ENCODE measurements at places on chromosomes 5 and 9.
A peak's percentile ranks its signal among the peaks of the same experiment; 100 is the strongest.

DNA sequence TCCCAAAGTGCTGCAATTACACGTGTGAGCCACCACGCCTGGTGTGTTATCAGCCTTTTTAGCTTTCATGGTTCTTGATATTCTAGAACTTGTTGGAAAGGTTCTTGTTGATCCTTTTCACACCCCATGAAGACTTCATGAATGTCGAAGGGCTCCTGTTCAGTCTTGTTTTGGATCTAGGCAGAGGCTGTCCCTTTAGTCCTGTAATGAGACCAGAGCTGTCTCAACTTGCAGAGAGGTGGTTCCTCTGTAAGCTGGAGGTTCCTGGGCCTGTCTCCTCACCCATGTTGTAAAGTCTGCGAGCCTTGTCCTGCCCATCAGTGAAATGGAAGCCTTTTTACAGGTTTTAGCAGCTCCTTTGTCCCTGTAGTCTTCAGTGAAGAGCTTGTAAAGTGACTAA lies 38.2 kb downstream of the PRRC2B start:
- no peak for DNase-seq

DNA sequence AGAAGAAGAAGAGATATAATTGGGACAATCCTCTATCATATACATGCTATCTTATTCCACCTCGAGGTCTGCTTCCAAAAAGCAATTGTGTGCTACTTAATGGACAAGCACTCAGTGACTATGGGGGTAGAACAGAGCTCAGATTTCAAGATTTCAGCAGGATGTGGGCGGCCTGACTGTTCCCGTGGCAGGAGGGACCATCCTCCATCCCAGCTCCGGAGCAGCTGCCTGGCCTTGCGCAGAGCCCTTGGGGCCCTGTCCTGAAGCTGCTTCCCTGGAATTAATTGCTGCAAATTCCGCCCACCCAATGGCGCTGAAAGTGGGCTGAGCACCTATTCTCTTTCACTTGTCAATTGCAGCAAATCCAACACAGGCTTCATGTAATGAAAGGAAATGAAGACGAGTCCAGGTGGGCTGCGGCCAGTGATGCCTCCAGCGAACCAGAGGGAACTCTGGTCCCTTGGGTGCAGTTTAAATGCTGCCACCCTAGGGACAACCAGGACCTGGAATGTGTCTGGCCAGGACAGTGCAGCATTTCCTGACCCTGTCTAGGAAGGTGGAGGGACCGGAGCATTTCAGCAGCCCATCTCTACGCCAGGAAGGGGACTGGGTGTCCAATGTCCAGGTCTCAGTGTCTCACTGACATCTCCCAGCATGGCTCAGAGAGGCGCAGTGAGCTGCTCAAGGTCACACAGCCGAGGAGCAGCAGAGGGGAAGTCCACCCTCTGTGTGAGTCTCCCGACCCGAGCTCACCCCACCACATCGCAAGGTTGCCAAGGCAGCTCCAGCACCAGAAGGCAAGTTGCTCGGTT lies 50.5 kb upstream of the FCN1 start:
- DNase-seq = no peak

DNA sequence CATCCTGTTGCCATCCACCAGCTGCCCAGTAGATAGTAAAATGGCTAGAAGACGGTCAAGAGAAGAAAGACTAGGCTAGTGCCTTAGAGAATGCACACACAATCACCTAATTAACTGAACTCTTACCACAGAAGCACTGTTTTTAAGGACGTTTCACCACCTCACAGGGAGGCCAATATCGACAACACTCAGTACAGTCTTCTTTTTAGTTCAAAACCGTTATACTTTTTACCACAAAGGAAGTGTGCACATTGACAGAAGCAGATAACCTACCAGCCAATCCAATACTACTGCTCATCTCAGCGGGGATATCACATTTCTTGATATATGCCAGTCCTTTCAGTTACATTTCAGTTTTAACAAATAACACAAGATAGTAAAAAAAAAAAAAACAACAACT lies 122.3 kb downstream of the GNAQ start:
- no peak for DNase-seq

DNA sequence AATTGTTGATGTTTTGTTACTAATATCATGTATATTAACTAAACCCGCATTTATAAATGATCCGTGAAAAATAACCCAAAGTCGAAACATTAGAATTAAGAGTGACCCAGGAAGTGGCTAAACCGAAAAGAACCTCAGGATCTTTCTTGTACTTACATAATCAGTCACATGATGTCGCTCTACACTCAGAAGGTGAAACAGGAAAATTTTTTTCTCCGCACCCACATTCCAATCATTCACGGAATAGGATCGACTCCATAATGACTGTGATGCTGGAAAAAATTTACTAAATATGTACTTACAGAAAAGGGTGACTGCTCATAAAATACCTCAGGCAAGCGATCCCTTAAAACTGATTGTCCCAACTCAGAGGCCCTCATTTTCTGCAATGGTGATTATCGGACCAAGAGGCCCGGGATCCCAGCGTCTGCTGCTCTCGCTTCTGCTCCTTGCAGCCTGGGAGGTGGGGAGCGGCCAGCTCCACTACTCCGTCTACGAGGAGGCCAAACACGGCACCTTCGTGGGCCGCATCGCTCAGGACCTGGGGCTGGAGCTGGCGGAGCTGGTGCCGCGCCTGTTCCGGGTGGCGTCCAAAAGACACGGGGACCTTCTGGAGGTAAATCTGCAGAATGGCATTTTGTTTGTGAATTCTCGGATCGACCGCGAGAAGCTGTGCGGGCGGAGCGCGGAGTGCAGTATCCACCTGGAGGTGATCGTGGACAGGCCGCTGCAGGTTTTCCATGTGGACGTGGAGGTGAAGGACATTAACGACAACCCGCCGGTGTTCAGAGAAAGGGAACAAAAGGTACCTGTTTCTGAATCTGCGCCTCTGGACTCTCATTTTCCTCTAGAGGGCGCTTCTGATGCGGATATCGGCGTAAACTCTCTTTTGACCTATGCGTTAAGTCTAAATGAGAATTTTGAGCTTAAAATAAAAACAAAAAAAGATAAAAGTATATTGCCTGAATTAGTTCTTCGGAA lies at the start of gene PCDHA12:
PCDHA12 (plus strand) TSS at position 224 of the 981 bp plus-strand sequence; CDS start at position 389, 165 bp downstream.
- DNase-seq = no peak

GRCh38 chr9:95572381-95573151 lies 55.8 kb upstream of the PTCH1 start:
- no peak for DNase-seq

DNA sequence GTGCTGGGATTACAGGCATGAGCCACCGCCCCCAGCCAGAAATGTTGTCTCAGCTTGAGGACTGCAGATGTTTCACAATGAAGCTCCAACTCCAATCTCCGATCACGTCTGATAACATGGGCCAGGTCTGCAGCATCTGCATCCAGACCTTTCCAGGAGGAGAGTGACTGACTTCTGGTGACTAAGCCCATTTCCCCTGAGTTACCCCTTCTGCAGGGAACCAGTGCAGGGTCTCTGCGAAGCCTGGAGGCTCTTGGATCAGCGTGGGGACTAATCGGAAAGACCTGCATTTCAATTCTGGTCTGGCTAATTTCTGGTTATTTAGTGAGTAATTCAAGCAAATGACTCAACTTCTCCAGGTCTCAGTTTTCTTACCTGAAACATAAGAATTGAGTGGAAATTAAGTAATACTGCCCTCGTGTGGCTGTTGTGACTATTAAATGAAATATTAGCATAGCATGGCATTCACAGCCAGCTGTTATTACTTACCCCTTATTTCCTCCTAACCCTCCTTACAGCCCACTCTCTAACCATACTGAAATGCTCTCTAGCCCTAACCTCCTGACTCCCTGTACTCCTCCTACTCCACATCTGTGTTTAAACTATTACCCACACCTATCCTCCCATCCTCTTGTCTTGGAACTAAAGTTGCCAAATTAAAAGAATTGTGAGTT lies 2.2 kb upstream of the GNPDA1 start:
- DNase-seq = peak; percentile 55

GRCh38 chr5:73044546-73044945 lies 75.8 kb upstream of the TMEM171 start:
- no peak for DNase-seq

DNA sequence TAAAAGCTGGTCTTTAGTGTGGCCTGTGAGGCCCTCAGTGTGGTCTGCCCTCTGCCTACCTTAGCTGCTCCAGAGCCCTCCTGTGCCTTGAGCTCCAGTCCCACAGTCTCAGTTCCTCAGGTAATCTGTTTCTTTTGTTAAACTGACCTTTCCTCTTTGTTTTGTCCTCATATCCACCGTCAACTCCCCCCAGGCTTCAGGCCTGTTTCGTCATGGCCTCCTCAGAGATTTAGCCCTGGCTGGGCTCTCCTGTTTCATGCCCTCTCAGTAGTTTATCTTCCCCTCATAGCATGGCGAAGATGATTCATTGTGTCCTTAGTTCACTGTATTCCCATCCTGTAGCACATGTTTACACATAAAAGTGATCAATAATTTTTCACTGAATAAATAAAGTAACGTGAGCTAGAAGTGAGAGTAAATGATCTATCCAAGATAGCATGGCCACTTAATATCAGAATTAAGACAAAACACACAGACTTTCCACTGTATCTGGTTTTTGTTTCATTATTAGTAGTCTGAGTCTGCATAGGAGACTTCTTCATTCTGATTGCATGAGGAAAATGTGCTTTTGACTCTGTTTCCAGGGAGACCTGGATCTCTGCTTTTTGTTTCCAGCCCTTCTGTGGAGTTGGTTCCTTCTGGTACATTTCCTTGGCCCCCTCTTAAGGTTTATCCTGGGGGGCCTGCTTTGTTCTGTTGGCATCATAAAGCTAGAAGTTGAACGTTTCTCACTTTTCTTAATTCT lies 70.5 kb downstream of the SNX24 start:
- peak; percentile 47 for DNase-seq

DNA sequence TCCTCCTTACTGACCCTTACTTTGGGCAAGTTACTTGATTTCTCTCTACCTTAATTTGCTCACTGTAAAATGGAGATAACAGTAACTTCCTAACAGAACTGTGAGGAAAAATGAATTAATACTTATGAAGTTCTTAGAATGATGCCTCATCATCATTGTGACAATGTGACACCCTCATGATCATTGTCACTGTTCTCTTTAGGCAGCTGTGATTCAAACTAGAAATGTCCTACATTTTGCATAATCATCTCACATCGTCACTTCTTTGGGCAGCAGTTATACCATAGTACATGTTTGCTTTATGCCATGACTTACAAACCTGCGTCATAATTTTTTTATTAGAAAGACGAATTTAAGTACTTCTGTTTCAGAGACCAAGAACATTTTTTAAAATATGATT lies 9.7 kb downstream of the SLC30A5 start:
- DNase-seq = peak; percentile 83

Measured in inflammatory macrophage treated with lipopolysaccharide for 4 hours (primary cell).